ENCODE measurements at places on chromosomes 6 and 20.

DNA sequence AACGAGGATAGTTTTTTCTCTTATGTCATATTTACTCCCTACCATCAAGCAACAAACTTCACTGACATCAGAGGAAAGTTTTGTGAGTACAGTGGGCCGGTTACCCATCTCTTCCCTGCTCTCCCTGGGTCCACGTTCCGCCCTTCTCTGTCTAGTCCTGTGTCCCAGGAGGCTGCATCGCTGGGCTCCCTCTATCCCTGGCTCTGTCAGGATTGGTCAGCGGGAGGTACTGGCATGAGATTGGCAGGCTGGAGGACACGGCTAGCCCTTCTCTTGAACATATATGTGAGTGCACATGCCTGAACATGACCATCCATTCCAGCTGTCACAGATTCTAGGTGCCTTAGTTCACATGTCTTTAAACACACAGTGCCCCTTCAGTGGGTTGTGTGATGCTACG is 30.3 kb upstream of the TMEM181 start:
- no peak for DNase-seq

DNA sequence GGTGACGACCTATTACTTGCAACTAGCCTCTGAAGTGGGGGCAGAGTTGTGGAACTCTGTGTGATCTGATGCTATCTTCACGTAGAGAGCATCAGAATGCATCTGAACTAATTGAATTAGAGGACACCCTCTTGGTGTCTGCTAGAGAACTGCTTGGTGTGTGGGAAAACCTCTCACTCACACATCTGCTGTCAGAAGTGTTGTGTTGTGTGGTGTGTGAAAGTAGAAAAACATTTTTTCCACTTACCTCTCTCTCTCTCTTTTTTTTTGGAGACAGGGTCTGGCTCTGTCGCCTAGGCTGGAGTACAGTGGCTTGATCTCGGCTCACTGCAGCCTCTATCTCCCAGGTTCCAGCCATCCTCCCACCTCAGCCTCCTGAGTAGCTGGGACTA is 90.0 kb downstream of the CHMP4B start:
- no peak for DNase-seq

- DNase-seq = peak; percentile 48
These were observed 45.1 kb downstream of the TMEM242 start for GRCh38 chr6:157278171-157278570.

DNA sequence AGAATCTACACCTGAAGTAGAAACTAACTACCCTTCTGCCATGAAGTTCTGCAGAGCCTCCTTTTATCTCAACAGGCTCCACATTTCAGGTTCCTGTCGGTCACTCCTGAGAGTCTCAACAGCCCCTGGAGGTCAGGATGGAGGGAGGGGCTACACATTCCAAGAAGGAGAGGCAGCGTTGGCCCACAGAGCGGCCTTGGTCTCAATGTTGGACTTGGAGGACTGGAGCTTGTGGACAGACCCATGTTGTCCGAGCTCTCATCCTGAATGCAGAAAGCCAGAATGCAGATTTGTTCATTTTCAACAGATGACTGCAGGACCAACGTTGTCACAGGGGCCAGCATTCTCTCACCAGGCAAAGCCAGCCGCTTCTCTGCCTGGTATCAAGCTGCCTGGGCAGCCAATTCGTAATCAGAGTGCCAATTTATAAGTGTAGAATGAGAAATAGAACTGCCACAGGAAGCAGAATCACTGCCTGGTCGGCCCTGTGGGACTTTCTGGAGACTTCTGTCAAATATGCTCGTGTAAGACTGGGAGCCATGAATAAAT is 212.5 kb upstream of the SNX9 start:
- no peak for DNase-seq

DNA sequence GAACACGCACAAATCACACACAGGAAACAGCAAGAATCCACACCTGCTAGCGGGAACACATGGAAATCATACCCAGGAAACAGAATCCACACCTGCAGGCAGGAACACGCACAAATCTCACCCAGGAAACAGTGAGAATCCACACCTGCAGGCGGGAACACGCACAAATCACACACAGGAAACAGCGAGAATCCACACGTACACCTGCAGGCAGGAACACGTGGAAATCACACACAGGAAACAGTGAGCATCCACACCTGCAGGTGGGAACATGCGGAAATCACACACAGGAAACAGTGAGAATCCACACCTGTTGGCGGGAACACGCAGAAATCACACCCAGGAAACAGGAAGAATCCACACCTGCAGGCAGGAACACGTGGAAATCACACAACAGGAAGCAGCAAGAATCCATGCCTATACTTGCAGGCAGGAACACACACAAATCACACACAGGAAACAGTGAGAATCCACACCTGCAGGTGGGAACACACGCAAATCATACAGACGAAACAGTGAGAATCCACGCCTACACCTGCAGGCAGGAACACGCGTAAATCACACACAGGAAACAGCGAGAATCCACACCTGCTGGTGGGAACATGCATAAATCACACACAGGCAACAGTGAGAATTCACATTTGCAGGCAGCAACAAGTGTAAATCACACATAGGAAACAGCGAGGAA is 108.6 kb downstream of the DLL1 start:
- DNase-seq = no peak

DNA sequence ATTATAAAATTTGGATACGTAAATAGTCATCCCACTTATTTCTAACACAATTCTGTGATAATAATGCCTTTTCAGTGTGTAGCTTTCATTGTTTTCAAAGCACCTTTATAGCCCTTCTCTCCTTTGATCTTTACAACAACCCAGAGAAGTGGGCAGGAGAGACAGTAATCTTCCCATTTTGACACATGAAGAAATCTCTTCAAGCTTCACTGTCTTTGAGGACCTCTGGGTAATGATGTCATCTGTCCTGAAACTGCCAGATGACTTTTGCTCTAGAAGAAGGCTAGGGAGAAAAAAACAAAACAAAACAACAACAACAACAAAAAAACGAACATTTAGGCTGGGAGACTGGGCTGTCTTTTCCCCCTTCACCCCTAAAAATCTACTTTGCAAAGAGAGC is 203.0 kb downstream of the KCNQ5 start:
- DNase-seq = no peak

DNA sequence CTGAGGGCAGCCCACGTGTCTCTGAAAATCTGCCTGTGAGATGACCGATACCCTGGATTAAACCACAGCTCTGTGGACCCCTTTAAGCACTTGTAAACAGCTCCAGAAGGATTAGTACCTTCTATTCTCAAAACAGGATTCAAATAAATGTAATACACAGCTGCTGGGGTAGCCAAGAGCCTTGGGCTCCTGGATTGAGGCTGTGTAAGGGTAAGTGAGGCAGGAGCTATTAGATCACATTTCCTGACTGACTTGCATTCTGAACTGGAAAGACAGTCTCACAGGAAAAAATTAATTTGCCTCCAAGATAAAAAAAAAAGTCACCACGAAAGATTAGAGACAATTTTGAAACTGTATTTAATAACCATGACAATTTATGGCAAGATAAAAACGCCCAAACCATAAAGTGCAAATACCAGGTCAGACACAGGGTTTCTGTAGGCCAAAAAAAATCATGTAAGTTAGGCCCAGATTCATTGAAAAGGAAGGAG is 78.0 kb downstream of the TRMT11 start:
- no peak for DNase-seq

DNA sequence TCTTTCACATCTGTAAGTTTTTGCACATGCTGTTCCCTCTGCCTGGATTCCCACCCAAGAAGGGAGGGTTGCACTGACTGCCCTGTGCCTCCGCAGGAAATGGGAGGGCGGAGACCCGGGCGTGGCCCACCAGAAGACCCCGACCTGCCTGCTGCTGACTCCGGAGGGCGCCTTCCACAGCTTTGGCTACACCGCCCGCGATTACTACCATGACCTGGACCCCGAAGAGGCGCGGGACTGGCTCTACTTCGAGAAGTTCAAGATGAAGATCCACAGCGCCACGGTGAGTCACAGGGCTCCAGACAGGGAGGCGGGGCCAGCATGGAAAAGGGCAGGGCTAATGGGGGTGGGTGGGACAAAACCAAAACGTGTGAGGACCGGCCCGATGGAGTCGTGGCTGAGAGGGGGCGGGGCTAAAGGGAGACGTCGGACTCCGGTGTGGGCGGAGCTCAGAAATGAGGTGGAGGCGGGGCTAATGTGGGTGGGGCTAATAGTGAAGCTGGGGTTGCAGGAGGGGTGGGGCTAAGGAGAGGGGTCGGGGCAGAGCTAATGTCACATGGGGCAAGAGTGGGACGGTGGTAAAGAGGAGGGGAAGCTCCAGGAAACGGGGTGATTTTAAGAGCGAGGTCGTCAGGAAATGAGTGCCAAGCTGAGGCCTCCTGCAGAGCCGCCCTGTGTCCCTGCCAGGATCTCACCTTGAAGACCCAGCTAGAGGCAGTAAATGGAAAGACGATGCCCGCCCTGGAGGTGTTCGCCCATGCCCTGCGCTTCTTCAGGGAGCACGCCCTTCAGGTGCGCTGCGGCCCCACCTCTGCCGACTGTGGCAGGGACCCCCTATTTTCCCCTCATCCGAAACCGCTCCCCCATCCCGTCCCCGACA is 12.6 kb downstream of the HSPA12B start:
- peak; percentile 47 for DNase-seq

DNA sequence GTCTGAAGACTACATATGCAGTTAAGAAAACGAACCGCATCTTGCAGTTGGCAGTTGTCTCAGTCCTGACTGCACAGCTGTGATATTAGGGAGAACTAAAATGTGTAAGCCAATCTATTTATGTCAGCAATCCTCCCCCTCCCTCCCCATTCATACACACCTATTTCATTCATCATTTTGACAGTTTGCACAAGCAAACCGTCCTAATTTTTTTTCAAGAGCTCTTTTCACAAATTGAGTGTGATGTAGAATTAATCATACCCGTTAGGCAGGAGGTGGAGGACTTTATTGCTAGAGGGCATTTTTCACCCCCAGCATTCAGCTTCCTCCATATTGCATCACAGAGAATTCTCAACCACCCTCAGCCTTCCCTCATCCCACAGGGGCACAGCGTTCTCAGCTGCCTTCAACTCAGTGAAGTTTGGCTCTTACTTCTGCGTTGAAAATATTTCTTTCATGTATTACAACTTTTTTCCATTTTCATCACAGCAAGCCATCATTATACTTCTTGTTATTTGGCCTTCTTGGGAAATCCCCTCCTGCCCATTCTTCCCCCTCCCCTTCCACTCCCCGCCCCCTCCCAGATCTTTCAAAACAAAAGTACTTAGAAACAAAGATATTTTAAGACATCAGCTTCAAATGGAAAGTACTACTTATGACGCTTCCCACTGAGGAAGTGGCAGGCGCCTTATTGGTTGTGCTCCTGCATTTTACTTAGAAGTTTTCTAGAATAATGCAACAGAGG is 37.5 kb downstream of the NOX3 start:
- no peak for DNase-seq

DNA sequence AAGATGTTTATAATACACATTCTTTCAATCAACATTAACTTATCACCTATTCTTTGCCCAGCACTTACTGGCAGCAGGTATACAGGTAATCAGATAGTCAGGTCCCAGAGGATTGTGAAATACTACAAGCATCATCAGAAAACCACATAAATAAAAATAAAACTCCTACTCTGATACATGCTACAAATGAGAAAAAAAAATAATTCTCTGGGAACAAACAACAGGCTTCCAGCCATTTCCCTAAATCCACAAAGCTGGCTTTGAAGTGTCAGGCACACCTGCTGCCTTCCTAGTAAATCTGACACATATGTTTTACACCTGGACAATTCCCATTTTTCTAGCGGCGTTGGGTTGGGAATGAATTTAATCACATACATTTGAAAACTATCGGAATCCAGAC is 384.5 kb upstream of the CDH4 start:
- DNase-seq = peak; percentile 31

- DNase-seq = no peak
These were observed 130.3 kb downstream of the OPRM1 start for GRCh38 chr6:154169193-154169847.

DNA sequence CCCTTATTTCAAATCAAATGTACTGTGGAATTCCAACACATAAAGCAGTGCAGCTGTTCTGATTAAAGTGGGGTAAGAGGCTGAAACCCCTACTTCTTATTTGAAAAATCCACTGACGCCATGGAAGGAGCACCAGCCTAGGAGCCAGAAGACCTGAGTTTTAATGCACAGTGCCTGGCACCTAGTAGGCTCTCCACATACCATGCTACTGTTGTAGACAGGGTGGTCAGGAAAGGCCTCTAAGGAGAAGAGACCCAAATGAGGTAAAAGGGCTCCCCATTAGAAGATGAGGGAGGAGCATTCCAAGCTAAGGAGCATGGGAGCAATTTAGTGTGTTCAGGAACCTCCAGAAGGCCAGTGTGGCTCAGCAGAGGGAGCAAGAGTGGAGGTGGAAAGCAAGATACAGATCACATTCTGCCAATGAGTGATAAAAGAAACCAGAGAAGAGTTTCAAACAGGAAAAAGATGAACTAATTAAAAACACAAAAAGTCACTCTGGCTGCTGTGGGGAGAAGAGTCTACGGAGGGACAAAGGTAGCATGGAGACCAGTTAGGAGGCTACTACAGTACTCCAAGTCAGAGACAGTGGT is 11.8 kb upstream of the ZNF76 start:
- no peak for DNase-seq

DNA sequence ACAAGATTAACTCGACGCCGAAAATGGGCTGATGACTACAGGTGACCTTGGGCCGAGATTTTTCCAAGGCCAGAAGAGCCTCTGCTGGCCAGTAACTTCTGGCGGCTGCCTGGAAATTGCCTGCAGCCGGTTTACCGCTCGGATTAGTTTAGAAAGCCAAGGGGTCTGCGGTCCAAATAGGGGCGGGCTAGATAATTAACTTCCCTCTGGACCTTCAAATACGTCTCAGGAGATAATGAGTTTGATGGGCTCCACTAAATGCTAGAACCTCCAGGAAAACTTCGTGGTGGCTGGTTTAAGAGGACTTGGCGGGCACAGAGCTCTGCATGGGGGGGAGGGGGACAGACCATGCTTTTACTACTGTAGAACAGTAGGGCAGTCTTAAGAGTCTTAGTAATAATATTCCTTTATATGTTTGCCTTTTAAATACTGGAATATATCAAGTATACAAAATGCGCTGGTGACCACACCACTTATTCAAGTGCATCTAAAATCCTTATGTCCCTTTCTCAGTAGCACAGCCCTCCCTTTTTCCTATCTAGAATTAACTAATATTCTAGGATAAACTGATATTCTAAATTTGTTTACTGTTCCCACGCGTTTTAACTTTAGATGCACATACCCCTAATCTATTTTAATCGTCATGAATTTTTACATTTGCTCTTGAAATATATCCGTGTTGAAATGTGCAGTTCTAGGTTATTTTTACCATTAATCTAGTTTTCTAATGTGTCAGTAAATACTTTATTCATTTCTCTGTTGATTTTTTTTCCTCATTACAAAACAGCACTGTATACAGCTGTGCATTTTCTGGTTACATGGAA is 107.5 kb upstream of the PRSS16 start:
- no peak for DNase-seq

- no peak for DNase-seq
These were observed 47.0 kb downstream of the TFEB start for GRCh38 chr6:41688256-41688965.

DNA sequence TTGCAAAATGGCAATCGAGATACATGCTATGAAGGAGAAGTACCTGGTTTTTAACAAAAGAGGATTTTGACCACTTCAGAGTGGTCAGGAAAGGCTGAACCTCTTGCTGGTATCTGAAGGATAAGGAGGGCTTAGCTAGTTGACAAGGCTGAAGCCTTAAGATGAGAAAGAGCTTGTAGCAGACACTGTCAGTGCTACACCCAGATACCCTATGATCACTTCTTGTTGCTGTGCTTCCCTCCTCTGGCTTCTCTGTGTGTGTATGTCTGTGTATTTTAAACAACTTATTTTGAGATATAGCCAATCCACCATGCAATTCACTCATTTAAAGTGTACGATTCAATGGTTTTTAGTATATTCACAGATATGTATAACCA is 38.9 kb upstream of the TGM2 start:
- DNase-seq = no peak
